MM.1S (cell line): ENCODE measurements at places on chromosomes 2 and 18.

GRCh38 chr2:80395251-80395650, 90.7 kb upstream of the LRRTM1 start:
- no peaks in the 10 kb centered on the region for H3K4me1 ChIP-seq
- no peak for DNase-seq
- no peak overlapping the region for H3K27ac ChIP-seq
- no peaks in the 10 kb centered on the region for H3K36me3 ChIP-seq

GRCh38 chr18:63342206-63342605, 22.6 kb upstream of the BCL2 start:
- H3K4me3 ChIP-seq: no peak overlapping the region
- H3K27me3 ChIP-seq: no peaks in the 10 kb centered on the region
- no peaks in the 10 kb centered on the region for H3K36me3 ChIP-seq

DNA sequence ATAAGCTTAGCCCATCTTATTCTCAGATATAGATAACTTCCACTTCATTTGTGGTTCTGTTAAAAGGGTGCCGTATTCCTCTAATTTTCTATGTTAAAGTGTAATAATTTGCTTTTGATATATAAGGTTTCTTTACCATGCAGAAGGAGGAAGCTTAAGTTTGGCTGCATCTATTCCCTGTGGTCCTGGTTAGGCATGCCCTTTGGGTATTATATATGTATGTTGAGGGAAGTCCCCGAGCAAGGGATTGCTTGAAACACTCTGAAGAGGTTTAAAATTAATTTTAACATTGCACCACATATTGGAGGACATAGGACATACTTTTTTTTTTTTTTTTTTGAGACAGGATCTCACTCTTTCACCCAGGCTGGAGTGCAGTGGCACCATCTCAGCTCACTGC, 16.9 kb upstream of the MYO1B start:
- no peak for DNase-seq
- H3K4me3 ChIP-seq: no peak overlapping the region
- no peaks in the 10 kb centered on the region for H3K27me3 ChIP-seq
- no peaks in the 10 kb centered on the region for H3K4me1 ChIP-seq
- no peaks in the 10 kb centered on the region for H3K36me3 ChIP-seq

DNA sequence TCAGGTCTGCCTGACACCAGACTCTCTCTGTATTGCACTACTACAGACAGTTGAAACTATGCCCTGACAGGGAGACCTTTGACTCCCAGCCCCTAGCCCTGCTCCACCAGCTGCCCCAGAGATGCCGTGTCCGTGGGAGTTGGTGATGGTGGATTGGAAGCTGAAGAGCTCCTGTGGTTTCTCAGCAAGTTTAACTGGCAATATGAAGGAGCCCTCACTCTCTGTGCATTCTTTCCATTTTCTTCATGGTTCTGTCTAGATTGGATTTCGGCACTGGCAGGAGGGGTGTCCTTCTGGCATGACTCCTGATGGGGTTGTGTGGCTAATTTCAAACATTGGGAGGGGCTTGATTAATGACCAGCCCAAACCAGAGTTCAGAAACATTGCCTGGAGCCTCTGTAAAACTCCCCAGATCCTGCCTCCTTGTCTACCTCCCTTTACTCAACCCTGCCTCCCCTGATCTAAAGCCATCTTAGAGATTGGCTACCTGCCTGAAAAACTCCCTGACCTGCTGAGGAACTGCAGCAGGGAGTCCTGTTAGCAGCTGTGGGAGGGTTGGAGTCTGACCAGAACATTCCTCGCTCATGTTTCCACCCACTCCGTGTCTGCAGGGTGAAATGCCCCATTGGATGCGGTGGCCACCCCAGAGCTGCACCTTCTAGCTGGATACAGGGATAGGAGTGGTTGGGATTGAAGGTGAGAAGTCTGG, 206.9 kb upstream of the SPRED2 start:
- H3K4me3 ChIP-seq: no peak overlapping the region
- no peak overlapping the region for H3K27ac ChIP-seq
- H3K4me1 ChIP-seq: no peaks in the 10 kb centered on the region
- no peak for DNase-seq
- no peaks in the 10 kb centered on the region for H3K27me3 ChIP-seq
- H3K36me3 ChIP-seq: no peaks in the 10 kb centered on the region

GRCh38 chr18:10530002-10530401, 4.2 kb downstream of the NAPG start:
- DNase-seq: no peak
- H3K4me1 ChIP-seq: peaks cover 12% of the 10 kb centered on the region; the same call in 1 of the 2 replicates
- H3K36me3 ChIP-seq: no peaks in the 10 kb centered on the region; the same call in 1 of the 2 replicates
- H3K27me3 ChIP-seq: no peaks in the 10 kb centered on the region

DNA sequence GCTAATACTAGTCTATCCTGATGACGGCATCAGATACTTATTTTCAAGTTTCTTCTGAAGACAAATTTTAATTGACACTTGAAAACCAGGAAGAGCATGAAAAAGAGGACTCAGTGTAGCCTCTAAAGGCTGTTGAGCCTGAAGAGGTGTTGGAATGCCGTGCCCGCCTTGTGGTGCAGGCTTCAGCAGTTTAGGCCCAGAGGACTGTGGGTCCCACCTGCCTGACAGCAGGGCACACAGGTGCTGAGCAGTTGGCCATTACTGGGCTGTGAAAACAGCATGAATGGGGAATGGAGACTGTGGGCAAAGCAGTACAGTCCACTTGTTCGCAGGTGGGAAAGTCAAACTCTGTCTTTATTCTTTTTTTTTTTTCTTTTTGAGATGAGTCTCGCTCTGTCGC, 49.8 kb upstream of the THOC1 start:
- DNase-seq: no peak
- no peak overlapping the region for H3K27ac ChIP-seq
- no peaks in the 10 kb centered on the region for H3K36me3 ChIP-seq
- H3K4me1 ChIP-seq: no peaks in the 10 kb centered on the region
- H3K4me3 ChIP-seq: no peak overlapping the region

DNA sequence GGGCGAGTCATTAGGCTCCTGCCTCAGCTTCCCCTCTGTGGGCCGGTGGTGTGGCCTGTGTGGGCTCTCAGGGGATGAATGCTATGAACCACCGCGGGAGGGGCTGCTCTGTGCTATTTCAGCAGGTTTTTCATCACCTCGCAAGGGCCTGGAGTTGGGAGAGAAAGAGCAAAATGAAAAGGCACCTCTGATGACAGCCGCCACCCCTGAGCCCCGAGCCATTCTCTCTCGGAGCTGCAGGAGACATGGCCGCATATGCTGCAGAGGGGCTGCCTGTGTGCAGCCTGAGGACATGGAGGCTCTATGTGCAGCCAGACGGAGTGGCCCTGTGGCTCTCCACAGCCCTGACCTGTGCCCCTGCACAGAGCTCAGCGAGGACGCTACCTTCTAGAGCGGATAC, 96.2 kb upstream of the CTDP1 start:
- H3K27ac ChIP-seq: no peak overlapping the region
- H3K27me3 ChIP-seq: no peaks in the 10 kb centered on the region
- H3K36me3 ChIP-seq: no peaks in the 10 kb centered on the region
- no peak overlapping the region for H3K4me3 ChIP-seq
- no peak for DNase-seq
- H3K4me1 ChIP-seq: no peaks in the 10 kb centered on the region

DNA sequence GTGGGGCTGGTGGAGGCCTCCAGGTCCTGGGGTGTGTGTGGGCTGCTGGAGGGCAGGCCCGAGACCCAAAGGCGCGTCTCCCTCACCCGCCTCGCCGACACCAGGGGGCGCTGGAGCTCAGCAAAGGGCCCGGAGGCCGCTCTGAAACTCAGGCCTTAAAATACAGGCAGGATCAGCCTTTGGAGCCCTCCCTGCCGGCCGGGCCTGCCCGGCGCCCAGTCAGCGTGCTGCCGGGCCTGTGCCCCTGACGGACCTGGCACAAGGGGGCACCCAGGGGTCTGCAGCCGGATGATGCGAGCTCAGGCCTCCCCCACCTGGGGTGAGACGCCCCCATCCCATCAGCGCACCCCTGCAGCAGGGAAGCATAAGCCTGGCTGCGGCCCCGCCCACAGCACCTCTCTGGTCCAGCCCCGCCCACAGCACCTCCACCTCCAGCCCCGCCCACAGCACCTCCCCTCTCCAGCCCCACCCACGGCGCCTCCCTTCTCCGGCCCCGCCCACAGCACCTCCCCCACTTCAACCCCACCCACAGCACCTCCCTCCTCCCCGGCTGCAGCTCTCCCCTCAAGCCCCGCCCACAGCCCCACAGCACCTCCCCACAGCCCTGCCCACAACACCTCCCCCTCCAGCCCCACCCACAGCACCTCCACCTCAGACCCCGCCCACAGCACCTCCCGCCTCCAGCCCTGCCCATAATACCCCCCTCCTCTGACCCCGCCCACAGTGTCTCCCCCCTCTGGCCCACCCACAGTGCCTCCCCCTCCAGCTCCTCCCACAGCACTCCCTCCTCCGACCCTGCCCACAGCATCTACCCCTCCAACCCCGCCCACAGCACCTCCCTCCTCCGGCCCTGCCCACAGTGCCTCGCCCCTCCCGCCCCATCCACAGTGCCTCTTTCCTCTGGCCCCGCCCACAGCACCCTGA, 92.8 kb upstream of the OTOS start:
- H3K4me1 ChIP-seq: peaks cover 4% of the 10 kb centered on the region; the same call in 1 of the 2 replicates
- no peaks in the 10 kb centered on the region for H3K36me3 ChIP-seq
- peak; percentile 70 for DNase-seq
- peak overlapping the region; percentile 45; the same call in 1 of the 2 replicates for H3K4me3 ChIP-seq
- peaks cover 23% of the 10 kb centered on the region for H3K27me3 ChIP-seq
- no peak overlapping the region for H3K27ac ChIP-seq

DNA sequence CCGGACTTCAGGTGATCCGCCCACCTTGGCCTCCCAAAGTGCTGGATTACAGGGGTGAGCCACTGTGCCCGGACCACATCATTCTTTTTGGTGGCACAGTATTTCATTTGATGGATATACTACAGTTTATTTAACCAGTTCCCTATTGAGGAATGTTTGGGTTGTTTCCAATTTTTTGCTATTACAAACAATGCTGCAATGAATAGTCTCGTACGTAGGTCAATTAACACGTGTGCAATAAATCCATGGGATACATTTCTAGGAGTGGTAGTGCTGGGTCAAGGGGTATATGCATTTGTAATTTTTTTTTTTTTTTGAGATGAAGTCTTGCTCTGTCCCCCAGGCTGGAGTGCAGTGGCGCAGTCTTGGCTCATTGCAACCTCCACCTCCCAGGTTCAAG, 28.4 kb upstream of the XPO1 start:
- H3K4me3 ChIP-seq: no peak overlapping the region
- no peaks in the 10 kb centered on the region for H3K27me3 ChIP-seq
- H3K27ac ChIP-seq: no peak overlapping the region
- H3K4me1 ChIP-seq: no peaks in the 10 kb centered on the region
- H3K36me3 ChIP-seq: no peaks in the 10 kb centered on the region

DNA sequence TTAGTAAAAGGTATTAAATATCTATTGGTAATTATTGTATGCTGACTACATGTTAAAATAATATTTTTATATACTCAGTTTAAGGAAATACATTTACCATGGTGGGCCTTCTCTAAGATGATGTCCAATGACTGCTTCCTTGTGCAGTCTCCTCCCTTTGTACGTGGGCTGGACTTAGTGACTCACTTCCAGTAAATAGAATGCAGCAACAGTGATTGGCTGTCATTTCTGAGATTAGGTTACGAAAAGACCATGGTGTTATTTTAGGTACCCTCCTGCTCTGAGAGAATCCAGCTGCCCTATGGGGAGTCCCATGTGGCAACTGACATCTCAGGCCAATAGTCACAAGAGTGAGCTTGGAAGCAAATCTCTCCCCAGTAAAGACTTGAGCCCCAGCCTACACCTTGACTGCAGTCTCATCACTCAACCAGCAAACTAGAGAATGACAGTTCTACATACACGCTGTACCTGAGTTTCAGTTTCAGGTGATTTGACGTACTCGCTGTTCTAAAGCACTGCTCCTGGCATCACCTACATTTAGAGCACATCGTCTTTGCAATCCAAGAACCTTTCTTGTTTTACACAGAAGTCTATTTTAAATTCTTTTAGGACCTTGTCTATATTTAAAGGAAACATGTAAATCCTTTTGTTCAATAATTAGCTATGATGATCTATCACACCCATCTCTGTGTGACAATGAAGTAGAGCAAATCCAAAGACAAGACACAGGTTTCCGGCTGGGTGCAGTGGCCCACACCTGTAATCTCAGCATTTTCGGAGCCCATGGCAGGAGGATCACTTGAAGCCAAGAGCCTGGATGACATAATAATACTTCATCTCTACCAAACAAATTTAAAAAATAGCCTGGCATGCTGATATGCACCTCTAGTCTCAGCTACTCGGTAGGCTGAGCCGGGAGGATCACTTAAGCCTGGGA, 87.2 kb downstream of the COBLL1 start:
- H3K36me3 ChIP-seq: no peaks in the 10 kb centered on the region
- H3K4me3 ChIP-seq: peak overlapping the region; percentile 64
- DNase-seq: peak; percentile 88
- H3K4me1 ChIP-seq: peaks cover 24% of the 10 kb centered on the region
- H3K27me3 ChIP-seq: no peaks in the 10 kb centered on the region
